Stimulated activated CD4-positive, alpha-beta T cell treated with anti-CD3 and anti-CD28 coated beads, Interleukin-12 subunit alpha, Interleukin-12 subunit beta, amount 100 ng/mL, for 4 hours (primary cell): ENCODE measurements at places on chromosomes 5 and 9.

DNA sequence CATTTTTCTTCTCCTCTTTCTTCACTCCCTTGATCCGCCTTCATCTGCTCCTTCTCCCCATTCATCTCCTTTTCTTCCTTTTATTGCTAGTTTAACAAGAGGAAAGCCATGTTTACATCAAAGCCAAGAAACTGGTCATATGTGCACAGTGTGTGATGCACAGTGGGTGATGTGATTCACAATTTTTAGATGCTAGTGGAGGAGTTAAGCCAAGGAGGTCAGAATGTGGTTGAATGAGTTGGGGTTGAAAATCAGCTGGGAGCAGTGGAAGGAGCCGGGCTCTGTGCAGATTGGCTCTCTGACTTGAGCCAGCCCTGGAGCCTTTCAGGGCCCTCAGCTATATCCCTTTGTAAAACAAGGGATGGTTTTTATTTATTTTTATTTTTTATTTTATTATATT lies 7.3 kb downstream of the ACER2 start:
- DNase-seq = no peak

GRCh38 chr5:124744170-124744971 lies 2.1 kb downstream of the ZNF608 start:
- DNase-seq = no peak

DNA sequence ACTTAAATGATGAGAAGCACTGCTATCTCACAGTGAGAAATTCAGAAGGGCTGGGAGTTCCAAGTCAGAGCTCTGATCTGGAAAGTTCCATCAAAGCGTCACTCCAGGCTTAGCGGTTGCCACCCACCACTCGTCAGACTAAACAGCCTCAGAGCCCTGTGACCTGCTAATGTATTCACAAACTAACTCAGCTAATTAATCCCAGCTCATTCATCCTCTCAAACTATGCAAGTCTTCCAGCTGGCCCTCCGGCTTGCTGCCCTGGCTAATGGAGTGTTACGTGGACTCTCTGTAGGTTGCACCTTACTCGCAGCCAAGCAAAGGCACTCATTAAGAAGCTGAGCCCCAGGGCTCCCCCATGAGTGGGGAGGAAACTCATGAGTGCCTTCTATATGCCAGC lies 82.2 kb upstream of the GABRP start:
- no peak for DNase-seq

GRCh38 chr9:131459056-131459455 lies 43.7 kb upstream of the POMT1 start:
- no peak for DNase-seq

GRCh38 chr5:176817369-176817840 lies 7.0 kb downstream of the UNC5A start:
- no peak for DNase-seq

DNA sequence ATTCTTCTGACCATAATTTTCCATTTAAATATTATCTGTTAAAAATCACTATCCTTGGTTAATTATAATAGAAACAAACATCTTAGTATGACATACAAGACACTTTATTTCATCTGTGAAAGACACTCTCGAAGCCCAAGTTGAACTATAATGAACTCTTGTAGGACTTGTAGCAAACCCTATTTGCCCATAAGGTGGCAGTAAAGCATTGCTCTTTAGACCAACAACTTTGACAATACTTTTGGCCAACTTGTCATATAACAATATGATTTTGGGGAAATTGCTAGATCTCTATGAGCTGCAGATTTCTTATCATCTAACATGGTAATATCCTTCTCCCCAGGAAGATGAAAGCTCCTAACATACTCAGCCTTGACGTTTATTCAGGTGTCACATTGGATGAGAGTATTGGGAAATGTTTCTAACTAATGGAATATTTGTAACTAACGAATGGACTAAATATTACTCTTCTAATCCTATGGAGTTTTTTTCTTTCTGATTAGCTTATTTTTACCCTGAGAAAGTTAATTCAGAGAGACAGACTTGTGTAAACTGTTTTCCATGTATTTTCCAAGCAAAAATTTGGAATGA lies 11.0 kb downstream of the SPINK14 start:
- no peak for DNase-seq

- no peak for DNase-seq
These were observed 103.6 kb downstream of the CCDC192 start for GRCh38 chr5:127806776-127807175.

- DNase-seq = no peak
These were observed 103.2 kb downstream of the MACROH2A1 start for GRCh38 chr5:135295852-135296251.

DNA sequence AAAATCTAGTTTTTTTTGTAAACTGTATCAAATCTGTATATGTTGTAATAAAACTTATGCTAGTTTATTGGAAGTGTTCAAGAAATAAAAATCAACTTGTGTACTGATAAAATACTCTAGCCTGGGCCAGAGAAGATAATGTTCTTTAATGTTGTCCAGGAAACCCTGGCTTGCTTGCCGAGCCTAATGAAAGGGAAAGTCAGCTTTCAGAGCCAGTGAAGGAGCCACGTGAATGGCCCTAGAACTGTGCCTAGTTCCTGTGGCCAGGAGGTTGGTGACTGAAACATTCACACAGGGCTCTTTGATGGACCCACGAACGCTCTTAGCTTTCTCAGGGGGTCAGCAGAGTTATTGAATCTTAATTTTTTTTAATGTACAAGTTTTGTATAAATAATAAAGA lies 24.3 kb downstream of the HMGCR start:
- no peak for DNase-seq

GRCh38 chr9:97975376-97975775 lies 7.8 kb upstream of the ANP32B start:
- no peak for DNase-seq

DNA sequence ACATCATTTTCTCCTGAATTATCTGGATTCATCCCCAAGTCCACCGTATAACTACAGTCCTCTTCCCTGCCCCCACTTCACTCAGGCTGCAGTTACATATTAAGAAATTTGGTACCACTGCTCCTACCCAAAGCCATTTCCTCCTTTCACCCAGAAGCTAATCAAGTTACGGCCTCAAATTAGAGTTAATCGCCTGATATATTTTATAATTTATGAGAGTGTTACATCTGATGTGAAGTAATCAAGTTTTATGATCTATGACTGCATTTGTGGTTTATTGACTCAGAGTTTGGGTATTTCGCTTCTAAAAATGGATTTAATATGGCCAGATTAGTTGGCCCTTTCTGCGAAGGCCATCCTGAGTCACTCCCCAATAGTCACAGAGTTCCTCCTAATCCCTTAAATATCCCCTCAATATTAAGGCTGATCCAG lies 223.6 kb upstream of the KIF2A start:
- DNase-seq = no peak

DNA sequence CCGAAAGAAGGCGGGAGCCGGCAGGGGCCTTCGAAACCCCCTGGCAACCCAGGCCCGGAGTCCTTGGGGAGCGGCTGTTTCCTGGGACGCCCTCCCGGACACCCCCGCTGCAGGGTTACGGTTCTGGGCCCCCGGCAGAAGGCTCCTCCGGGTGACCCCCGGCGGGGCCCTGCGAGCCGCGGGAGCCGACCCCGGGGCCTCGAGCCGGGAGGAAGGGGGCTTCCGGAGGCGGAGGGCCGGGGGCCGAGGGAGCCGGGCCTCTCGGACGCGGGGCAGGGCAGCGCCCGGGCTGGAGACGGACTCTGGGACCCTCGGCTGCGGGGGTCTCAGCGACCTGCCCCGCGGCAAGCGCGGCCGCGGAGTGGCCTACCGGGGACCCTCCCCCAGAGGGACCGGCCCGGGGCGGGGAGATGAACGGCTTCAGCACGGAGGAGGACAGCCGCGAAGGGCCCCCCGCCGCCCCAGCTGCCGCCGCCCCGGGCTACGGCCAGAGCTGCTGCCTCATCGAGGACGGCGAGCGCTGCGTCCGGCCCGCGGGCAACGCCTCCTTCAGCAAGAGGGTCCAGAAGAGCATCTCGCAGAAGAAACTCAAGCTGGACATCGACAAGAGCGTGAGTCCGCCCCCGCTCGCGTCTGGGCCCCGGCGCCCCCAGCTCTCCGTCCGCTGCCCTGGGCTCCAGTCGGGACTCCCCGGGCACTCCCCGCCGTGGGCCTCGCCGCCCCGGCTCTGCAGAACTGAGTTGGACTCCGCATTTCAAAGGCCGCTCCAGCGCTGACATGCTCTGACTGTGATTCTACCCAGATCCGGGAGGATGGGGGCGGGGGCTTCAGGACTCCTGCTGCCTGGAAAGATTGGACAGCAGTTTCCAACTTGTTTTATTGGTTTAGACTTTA lies 645 bp downstream of the SAP30L start:
- DNase-seq = peak; percentile 33
